ENCODE measurements at places on chromosomes 7 and 10.
A peak's percentile ranks its signal among the peaks of the same experiment; 100 is the strongest.

DNA sequence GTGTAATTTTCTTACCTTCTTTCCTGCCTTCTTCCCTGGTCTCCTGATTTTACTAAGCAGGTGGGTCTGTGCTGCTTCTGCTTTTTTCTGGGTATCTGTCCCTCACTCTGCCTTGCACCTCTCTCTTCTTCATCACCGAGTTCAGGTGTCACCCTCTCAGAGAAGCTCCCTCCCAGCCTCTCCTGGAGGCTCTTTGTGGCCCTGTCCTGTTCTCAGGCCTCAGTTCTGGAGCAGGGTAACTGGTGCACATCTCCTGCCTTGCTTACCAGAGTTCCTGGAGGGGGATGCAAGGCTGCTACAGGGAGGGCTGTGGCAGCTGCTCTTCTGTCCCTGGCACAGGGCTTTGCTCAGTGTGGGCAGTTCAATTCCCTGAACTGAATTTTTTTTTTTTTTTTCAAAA lies 66.1 kb downstream of the RBM33 start:
- DNase-seq, result no peak

- DNase-seq, result no peak
Measured at GRCh38 chr10:57898231-57898630, 369.5 kb downstream of the IPMK start.

DNA sequence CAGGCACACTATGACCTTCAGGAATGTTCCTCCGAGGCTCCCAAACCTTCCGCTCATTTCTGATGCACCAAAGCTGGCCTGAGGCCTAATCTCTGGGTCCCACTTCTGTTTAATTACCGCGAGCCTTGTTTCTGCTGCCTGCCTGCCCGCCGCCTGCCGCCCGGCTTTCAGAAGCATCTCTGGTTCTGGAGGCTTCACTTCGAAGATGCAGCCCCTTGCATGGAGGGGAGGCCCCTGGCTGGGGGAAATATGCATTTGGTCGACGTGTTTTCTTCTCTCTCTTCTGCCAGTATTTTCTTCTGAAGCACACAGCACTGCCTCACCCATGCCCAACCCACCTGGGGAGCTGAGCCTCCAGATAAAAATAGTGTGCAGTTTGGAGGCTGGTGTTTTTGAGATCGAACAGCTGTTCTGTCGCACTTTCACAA lies 166.9 kb downstream of the PAXIP1 start:
- no peak for DNase-seq

- peak; percentile 70 for DNase-seq
Measured at GRCh38 chr10:124677293-124677699, 66.9 kb downstream of the FAM53B start.

GRCh38 chr10:18104223-18104872 lies 35.9 kb upstream of the CACNB2 start:
- peak; percentile 52 for DNase-seq

DNA sequence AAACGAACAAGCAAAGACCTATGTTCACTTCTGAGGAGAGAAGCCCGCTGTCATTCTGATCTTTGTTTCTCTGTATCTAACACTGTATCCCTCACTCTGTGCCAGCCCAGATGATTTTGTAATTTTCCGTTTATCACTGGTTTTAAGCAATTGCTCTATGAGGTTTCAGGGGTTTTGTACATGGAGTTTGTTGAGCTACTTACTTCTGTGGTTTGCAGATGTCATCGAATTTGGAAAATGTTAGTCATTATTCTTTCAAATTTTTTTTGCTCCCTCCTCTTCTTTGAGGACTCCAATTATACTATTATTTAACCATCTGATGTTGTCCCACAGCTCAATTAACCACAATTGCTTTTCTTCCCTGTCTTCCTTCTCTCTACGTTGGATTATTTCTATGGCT lies 650.9 kb upstream of the IGFBP3 start:
- no peak for DNase-seq

DNA sequence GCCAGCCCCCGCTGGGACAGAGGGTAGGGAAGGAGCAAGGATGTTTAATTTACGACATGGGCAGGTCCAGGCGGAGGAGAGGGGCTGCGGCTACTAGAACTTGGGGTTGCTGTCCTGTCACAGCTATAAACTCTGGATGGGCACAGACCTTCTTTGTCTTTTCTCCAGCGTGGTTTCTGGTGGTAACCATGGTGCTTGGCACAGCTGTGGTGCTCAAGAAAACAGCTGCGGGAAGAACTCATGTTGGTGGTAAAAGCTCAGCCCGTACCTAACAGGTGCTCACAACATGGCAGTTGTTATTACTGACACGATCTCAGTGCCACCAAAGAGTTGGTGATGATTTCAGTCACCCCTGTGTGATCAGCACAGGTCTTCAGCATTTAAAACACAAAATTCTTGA lies 13.8 kb downstream of the BAIAP2L1 start:
- DNase-seq, result no peak

GRCh38 chr7:151813445-151813844 lies 63.5 kb downstream of the PRKAG2 start:
- no peak for DNase-seq

GRCh38 chr7:157485361-157485831 lies 148.6 kb downstream of the DNAJB6 start:
- DNase-seq, result no peak

- DNase-seq, result no peak
Measured at GRCh38 chr7:1099637-1100036, 11.7 kb downstream of the GPER1 start.

DNA sequence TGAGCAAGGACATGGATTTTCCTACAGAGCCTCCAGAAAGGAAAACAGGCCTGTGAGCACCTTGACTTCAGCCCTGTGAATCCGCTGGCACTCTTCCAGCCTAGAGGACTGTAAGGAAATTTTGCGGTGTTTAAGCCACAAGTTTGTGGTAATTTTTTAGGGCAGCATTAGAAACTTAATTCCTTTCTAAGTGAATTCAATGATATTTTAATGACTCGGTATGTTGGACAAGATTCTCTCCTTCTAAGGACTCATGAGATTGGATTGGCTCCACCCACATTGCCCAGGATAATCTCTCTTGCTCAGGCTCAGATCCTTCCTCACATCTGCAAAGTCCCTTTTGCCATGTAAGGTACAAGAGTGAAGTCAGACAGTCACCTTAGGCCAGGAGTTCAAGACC lies 4.5 kb downstream of the LYZL2 start:
- no peak for DNase-seq
